Renal cortical epithelial cell (primary cell): ENCODE measurements at places on chromosomes 3 and 15. TPM values are rescaled to one million over a fixed set of nuclear protein-coding genes. Genes with fewer than 3 reads are reported as not detected.

ATP13A5 gene
- total RNA-seq, result not detected in 2 replicates

SPINT1 gene
- 144 and 235 TPM in 2 replicates for total RNA-seq

ASB14 gene
- total RNA-seq, result 0.17 TPM in 1 of 2 replicates, not detected in the other

TNFSF10 gene
- total RNA-seq, result 398 and 575 TPM in 2 replicates

PRSS50 gene
- total RNA-seq, result 0.17 TPM in 1 of 2 replicates, not detected in the other

RHO gene
- not detected in 2 replicates for total RNA-seq

MAGI1 gene
- total RNA-seq, result 4.9 and 30.5 TPM in 2 replicates

GRCh38 chr15:62976301-62976881 is 66.2 kb upstream of the TPM1 start:
- DNase-seq, result peak; percentile 94

- no peak for DNase-seq
Observed at GRCh38 chr3:190614226-190615059, 100.6 kb downstream of the IL1RAP start.

GRCh38 chr3:158458464-158458863 is 112.5 kb upstream of the MLF1 start:
- DNase-seq, result peak; percentile 15

DNA sequence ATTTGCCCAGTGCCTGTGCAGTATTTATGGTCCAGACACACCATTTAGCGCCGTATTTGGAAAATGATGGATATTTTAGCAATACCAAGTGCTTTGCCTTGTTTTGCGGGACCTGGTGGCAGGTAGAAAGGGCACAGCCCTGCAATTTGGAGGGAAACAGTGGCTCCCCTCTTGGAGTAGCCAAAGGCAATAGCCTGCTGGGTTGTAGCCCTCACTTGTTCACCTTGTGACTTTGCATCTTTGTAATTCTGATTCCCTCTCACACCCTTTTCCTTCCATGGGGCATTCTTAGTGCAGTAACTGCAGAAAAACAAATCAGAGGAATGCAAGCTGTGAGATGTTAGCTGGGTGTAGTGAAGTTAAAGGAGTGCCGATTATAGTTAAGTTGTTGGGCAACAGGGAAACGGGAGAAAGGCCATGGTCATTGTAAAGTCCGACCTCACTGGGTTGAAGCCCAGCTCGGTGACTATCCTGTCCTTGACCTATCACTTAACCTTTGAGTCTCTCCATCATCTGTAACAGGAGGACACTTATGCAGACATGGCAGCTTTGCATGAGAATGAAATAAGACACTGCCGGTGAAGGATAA is 131.0 kb upstream of the KLHL25 start:
- DNase-seq, result no peak

GRCh38 chr3:178483704-178484103 is 52.5 kb upstream of the KCNMB2 start:
- DNase-seq, result peak; percentile 45

- DNase-seq, result no peak
Observed at GRCh38 chr15:97561529-97561928, 399.0 kb upstream of the ARRDC4 start.

DNA sequence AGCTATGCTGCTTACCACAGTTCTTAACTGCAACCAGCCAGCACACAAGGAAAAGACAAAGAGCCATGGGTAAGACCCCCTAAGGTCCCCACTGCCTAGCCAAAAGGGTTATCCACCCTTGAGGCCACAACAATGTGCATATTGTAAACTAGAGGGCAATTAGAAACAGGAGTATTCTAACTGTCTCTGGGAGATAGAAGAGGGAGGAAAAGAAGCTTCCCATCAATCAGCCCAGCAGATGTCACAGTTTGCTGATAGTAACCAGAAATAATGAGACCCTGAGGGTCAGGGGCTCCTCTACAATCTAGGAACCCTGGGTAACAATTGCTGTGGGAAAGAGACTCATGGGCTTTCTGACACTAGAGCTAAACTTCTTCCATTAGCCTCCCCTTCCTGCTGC is 20.6 kb upstream of the IFT57 start:
- DNase-seq, result no peak

DNA sequence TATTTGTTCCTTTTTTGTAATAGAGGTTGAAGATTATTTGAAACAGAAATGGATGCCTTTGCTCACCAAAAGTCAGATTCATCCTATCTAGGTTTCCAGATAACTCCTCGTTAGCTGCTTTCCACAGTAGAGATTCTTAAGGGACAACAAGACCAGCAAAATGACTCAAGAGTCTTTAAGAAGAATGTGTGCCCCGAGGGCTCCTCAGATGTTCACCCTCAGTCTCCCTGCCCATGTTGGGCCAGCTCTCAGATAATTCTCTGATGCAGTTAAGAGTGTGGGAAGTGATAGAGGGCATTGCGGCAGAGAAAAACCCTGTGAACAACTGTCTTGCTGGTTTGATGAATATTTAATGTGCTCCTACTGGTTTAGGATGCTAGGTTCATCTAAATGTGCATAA is 251.1 kb downstream of the PTPRG start:
- no peak for DNase-seq

DNA sequence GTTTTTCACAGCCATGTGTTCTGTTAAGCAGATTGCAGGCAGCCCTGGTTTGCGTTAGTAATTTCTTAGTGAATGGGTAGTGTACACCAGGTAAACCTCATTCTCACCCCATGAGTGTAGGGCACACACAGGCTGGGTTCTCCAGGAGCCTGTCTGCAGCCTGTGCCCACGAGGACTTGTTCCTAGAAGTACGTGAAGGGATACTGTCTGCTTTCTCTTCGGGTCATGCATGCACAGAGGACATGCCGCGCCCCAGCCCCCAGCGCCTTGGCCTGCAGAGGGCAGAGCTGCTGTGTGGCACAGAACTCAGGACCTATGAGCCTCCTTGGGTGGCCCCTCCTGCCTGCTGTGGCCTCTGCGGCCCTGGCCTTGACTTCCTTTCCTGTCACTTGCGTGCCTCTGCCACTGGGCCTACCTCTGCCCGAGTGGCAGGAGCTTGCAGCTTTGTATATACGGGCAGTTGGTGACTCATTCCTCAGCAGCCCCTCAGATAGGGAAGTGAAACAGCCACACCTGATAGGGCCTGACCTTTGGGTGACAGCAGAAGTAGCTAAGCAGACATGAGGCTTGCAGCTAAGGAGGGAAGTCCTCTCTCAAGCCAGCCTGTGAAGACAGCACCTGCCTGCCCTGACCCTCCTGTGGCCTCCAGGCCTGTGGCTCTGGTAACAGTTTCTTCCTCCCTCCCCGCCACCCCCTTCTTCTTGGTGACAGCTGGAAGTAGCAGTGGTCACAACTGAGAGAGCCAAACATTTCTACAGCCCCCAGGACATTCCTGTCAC is 19.5 kb downstream of the PPCDC start:
- DNase-seq, result peak; percentile 44

DNA sequence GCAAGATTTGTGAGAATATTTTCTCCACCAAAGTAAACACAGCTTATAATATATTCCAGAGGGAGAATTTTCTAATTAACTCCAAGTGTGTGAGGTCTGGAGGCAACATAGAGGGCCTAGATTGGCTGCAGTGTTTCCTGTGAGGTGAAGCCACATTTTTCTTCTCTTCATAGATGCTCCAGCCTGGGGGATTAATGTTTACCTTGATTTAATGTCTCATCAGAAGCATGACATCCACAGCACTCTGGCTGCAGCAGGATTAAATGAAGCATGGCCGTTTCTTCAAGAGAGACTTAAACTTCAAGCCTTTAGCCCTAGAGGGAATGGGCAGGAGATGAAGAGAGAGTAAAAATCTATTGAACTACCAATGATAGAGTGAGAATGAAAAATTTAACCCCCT is 137.9 kb upstream of the ZBTB20 start:
- peak; percentile 83 for DNase-seq

- DNase-seq, result peak; percentile 76
Observed at GRCh38 chr15:48250640-48251076, 44.6 kb downstream of the SLC12A1 start.

- DNase-seq, result no peak
Observed at GRCh38 chr3:172135185-172135584, 95.8 kb downstream of the FNDC3B start.

GRCh38 chr15:73741321-73741836 is 11.8 kb downstream of the INSYN1 start:
- DNase-seq, result no peak

- peak; percentile 73 for DNase-seq
Observed at GRCh38 chr3:124883766-124884473, 3.2 kb downstream of the ITGB5 start.

GRCh38 chr15:38171973-38172372 is 80.7 kb upstream of the SPRED1 start:
- DNase-seq, result no peak

DNA sequence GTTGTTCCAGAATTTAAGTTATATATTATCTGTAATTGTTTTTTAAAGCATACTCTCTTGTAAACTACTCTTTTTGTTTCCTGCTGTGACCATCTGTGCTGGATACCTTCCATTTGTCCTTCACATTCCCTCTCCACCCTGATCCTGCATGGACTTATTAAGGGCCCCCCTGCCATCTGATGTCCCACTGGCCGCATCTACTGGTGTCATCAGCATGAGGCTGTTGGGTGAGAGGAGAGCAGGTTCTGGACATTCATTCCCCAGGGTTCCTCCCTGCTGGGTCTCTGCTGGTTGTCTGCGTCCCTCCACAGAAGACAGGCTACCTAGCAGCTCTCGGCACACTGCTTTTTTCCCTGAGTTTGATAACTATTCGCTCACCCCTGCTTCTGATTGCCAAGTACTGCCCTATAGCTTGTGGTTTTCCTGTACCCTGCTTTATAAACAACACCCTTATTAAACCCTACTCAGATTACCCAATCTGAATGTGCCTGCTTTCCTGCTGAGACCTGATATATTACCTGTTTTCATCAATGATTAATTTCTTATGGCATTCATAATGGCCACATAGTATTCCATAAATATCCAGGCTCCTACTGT is 7.7 kb downstream of the CMTM8 start:
- DNase-seq, result peak; percentile 69

- DNase-seq, result peak; percentile 30
Observed at GRCh38 chr3:57910990-57911389, 97.2 kb upstream of the FLNB start.

DNA sequence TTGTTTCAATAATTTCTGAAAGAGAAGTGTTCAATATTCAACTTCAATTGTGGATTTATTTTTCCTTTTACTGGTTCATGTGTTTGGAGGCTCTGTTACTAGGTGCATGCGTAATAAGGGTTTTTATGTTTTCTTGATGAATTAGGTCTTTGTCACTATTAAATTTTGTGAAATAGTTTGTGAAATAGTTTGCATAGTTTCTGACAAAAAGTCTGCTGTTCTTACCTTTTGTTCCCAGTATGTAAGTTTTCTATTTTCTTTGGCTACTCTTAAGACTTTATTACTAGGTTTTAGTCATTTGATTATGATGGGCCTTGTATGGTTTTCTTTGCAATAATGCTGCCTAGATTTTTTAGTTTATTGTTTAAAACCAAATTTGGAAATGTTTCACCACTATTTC is 38.0 kb downstream of the MEF2A start:
- DNase-seq, result no peak

DNA sequence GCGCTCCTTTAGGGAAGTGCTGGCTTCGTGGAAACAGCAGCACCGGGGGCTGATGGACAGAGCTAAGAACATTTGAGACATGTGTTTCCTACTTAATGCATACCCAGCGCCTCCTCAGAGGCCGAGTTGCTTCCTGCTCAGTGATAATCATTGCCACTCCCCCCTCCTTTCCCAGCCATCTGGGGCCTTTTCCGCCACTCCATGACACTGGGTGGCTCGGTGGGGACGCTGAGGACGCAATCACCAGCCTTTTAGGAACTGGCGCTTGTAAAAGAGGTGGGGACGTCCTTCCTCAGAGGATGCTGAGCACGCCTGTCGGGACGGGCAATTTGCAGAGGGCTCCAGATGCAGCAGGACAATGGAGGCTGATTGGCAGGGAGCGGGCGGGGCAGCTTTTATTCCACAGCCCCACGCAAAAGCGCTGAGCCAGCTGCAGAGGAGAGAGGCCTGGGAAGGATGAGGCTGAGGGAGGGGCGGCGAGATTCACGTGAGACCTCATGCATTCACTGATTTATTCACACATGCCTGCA is 22.2 kb upstream of the IQSEC1 start:
- no peak for DNase-seq
